ENCODE measurements at places on chromosomes 7 and 10. TPM values are rescaled to one million over a fixed set of nuclear protein-coding genes. Genes with fewer than 3 reads are reported as not detected.
A peak's percentile ranks its signal among the peaks of the same experiment; 100 is the strongest.

The PNLIPRP3 gene
- not detected for total RNA-seq

The CALML3 gene
- total RNA-seq = not detected

The ZPBP gene
- total RNA-seq = not detected

- H3K4me3 ChIP-seq = no peak overlapping the region
- no peaks in the 10 kb centered on the region for H3K4me1 ChIP-seq
- H3K27ac ChIP-seq = no peak overlapping the region
- peaks cover 18% of the 10 kb centered on the region for H3K27me3 ChIP-seq
- no peaks in the 10 kb centered on the region for H3K36me3 ChIP-seq
These were observed 22.6 kb downstream of the UNCX start for GRCh38 chr7:1255080-1255816.

DNA sequence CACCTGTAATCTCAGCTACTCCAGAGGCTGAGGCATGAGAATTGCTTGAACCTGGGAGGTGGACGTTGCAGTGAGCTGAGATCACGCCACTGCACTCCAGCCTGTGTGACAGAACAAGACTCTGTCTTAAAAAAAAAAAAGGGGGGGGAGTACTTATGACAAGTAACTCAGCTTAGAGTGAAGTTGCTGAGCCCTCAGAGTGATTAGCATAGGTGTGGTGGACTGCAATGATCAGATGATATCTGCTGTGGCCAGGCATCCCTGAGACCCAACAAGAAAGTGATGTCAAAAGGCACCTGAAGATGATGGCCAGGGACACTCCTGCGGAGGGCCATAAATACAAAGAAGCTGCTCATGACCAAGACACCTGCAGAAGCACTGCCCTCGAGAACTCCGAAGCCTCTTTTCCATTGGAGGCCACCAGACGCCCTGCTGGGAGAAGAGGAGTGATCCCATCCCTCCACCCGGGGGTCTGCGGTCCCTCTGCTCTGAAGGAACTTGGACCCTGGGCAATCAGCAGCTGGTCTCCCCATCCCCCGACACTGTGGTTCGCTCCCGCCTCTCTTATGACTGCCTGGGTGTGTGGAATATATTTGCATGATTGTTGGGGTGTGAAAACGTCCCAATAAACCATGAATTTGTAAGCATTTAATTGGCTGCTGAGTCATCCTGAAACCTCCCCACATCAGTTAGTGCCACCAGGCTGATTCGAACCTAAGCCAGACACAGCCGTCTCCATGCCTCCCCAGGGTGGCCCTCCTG lies 46.0 kb downstream of the RASGEF1A start:
- H3K27ac ChIP-seq = no peak overlapping the region
- peaks cover 7% of the 10 kb centered on the region for H3K4me1 ChIP-seq
- DNase-seq = peak; percentile 17
- H3K4me3 ChIP-seq = no peak overlapping the region
- peaks cover 14% of the 10 kb centered on the region for H3K27me3 ChIP-seq

DNA sequence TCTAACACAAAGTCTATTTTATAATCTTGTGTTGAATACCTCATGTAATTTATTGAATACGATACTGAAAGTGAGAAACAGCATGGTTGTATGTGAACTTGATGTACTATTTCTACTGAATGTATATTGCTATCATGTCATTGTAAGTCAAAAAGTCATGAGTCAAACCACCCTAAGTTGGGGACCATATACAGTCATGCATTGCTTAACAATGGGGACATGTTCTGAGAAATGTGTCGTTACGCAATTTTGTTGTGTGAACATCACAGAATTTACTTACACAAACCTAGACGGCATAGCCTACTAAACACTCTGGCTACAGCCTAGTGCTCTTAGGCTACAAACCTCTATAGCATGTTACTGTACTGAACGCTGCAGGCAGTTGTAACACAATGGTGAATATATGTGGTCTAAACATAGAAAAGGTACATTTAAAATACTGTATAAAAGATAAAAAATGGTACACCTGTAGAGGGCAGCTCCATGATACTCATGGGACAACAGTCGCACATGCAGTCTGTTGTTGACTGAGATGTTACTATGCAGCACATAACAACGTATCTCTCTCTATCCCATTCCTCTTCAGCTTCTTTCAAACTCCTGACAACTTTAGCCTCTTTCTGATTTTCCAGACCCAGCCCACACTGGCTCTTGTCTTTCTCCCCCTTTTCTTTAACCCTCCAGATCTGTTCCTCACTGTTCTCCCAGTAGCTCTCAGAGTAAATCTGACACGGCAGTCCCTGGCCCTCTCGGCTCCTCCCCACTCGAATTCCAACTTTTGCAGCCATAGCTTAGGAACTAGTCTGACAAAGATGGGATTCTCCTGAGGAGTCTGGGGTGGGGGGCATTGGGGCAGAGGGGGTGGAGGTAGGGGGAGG lies 90.1 kb downstream of the SNX10 start:
- H3K27me3 ChIP-seq = peaks cover 36% of the 10 kb centered on the region
- no peak overlapping the region for H3K27ac ChIP-seq
- no peaks in the 10 kb centered on the region for H3K36me3 ChIP-seq
- H3K4me3 ChIP-seq = no peak overlapping the region
- H3K4me1 ChIP-seq = peaks cover 6% of the 10 kb centered on the region

DNA sequence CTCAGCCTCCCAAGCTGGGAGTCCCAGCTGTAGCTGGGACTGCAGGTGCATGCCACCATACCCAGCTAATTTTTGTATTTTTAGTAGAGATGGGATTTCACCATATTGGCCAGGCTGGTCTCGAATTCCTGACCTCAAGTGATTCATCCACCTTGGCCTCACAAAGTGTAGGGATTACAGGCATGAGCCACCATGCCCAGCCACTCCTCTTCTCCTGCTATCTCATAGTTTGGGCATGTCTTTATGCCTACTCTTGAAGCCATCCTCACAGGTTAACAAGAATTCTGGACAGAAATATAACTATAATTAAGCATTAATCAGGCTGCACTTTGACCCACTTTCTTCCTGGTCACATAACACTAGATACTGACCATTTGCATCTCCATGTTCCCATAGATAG lies 28.6 kb upstream of the C10orf67 start:
- H3K4me3 ChIP-seq = no peak overlapping the region
- H3K27ac ChIP-seq = no peak overlapping the region
- H3K4me1 ChIP-seq = peaks cover 32% of the 10 kb centered on the region
- DNase-seq = no peak
- peaks cover 10% of the 10 kb centered on the region for H3K36me3 ChIP-seq

- no peak for DNase-seq
- no peak overlapping the region for H3K4me3 ChIP-seq
- no peak overlapping the region for H3K27ac ChIP-seq
These were observed 2.2 kb upstream of the FRMD4A start for GRCh38 chr10:14332903-14333302.

- DNase-seq = no peak
- H3K27me3 ChIP-seq = no peaks in the 10 kb centered on the region
- no peak overlapping the region for H3K4me3 ChIP-seq
- H3K27ac ChIP-seq = no peak overlapping the region
- H3K4me1 ChIP-seq = no peaks in the 10 kb centered on the region
- no peaks in the 10 kb centered on the region for H3K36me3 ChIP-seq
These were observed 542.0 kb downstream of the TNS3 start for GRCh38 chr7:47039904-47040303.

DNA sequence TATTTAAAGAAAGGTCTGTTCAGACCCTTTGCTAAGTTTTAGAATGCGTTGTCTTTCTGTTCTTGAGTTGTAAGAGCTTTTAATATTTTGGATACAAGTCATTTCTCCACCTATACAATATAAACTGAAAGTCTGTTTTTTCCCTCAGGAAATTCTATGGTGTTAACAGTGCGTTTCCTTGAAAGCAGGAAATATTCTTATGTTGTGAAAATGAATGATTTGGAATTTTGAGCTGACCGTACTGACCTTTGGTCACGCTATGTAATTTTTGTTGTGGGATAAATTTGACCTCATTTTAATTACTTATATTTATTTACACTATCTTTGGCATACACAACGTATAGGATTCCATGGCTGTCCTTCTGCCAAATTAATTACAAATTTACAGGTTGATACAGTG lies 43.5 kb downstream of the PUS7 start:
- H3K27ac ChIP-seq = no peak overlapping the region
- no peak for DNase-seq
- H3K36me3 ChIP-seq = peaks cover 19% of the 10 kb centered on the region
- no peak overlapping the region for H3K4me3 ChIP-seq

- peaks cover 3% of the 10 kb centered on the region for H3K4me1 ChIP-seq
- H3K27ac ChIP-seq = no peak overlapping the region
- peaks cover 10% of the 10 kb centered on the region for H3K36me3 ChIP-seq
- H3K27me3 ChIP-seq = peaks cover 35% of the 10 kb centered on the region
- peak overlapping the region; percentile 87 for H3K4me3 ChIP-seq
These were observed 84.7 kb downstream of the SNX10 start for GRCh38 chr7:26376175-26376917.
